Activated CD4-positive, CD25-positive, alpha-beta regulatory T cell treated with anti-CD3 and anti-CD28 coated beads, Interleukin-2, amount 50 U/mL, for 16 hours (primary cell): ENCODE measurements at places on chromosomes 4 and X.

DNA sequence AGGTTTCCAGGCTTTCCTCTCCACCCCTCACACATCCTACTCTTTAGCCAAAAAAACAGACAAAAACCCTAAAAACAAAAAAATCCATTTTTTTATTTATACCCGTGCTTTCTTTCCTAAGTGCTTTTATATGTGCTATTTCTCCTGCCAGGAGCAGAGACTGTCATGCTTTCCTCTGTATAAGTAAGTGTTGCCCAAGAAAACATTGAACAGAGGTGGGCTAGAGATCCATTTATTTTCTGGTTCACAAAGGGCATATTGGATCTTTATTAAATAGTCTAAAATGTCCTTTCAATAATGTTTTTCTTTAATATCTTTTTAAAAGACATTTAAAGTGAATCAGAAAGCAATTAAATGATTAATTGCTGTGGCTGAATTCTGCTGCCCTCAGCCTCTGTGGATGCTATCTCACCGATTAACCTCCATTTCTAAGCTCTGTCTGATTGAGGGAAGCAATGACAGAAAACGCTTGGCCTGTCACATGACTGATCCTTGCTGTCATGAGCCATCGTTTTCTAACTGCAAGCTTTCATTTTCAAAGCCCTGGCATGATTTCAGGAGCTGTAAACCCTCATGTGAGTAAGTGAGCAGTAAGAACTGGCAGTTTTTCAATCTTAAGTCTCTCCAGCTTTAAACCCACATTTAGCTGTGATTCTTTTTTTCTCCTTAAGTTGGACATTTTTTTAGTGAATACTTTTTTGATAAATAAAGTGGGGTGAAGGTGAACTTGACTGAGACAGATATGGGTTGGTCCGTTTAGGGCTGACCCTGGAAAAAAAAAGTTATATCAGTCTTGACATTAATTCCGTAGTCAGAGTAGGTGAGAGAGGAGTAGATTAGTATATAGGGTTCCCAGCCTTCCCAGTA, 180.7 kb upstream of the PGRMC2 start:
- DNase-seq: no peak

DNA sequence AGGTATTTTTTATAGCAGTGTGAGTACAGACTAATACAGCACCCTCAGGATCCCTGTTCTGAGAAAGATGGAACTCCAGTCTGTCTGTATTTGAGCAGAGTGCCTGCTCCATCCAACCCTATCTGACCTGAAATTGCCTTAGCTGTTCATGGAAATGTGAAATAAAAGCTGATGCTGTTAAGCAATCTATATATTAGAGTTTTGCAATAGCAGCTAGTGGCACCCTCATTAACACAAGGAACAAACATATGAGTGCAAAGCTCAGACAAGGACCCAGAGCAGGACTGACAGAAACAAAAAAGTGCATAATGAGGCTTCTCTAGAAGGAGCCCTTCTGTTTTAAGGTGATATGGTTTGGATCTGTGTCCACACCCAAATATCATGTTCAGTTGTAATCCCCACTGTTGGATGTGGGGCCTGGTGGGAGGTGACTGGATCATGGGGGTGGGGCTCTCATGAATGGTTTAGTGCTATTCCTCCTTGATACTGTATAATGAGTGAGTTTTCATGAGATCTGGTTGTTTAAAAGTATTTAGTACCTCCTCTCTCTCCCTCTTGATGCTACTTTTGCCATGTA, 272.9 kb upstream of the KLF3 start:
- DNase-seq: no peak

- DNase-seq: no peak
Measured at GRCh38 chrX:124679199-124679598, 332.8 kb downstream of the SH2D1A start.

- DNase-seq: no peak
Measured at GRCh38 chr4:98518559-98519267, 139.7 kb downstream of the TSPAN5 start.

DNA sequence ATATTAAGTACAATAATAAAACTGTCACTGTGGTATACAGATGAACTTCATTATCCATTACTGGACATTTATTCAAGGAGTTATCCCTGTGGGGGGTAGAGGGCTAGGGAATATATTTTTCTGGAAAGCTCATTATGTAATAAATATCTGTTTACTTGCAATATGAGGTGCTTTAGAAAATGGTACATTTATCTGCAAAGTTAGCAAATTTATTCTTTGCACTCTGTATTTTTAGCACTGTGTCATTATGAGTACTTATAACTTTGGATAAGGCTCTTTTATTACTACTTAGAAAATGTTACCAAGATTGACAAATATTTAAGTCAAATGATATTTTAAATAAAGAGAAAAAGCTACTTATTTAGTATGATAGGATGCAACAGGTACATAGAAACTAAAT, 37.8 kb downstream of the ANKRD17 start:
- DNase-seq: no peak

GRCh38 chr4:158013858-158014257, 159.0 kb downstream of the GASK1B start:
- DNase-seq: no peak

- no peak for DNase-seq
Measured at GRCh38 chr4:140423106-140423505, 4.3 kb downstream of the CLGN start.

- DNase-seq: no peak
Measured at GRCh38 chr4:41912546-41912945, 22.7 kb upstream of the TMEM33 start.

GRCh38 chrX:143934542-143934941, 50.7 kb downstream of the UBE2NL start:
- DNase-seq: no peak

- no peak for DNase-seq
Measured at GRCh38 chrX:119778829-119779228, 12.6 kb downstream of the RPL39 start.
